Stimulated activated naive CD8-positive, alpha-beta T cell treated with anti-CD3 and anti-CD28 coated beads, Interleukin-15, Interleukin-2, amounts not matched to agents 100 U/mL and 50 U/mL, for 24 hours (primary cell): ENCODE measurements at places on chromosomes 3 and 15.
A peak's percentile ranks its signal among the peaks of the same experiment; 100 is the strongest.

DNA sequence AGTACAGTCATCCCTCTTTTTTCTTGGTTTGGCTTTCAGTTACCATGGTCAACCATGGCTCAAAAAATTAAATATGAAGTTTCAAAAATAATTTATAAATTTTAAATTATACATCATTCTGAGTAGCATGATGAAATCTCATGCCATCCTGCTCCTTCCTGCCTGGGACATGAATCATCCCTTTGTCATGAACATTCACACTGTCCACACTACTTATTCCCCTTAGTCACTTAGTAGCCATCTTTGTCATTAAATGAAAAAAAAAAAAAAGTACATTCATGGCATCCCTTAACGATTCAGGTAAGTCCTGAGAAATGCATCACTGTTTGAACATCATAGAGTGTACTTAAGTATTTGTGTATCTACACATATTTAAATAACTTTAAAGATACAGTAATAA, 1046.3 kb downstream of the ROBO2 start:
- DNase-seq: no peak

GRCh38 chr3:65532215-65532614, 506.5 kb downstream of the MAGI1 start:
- DNase-seq: no peak

DNA sequence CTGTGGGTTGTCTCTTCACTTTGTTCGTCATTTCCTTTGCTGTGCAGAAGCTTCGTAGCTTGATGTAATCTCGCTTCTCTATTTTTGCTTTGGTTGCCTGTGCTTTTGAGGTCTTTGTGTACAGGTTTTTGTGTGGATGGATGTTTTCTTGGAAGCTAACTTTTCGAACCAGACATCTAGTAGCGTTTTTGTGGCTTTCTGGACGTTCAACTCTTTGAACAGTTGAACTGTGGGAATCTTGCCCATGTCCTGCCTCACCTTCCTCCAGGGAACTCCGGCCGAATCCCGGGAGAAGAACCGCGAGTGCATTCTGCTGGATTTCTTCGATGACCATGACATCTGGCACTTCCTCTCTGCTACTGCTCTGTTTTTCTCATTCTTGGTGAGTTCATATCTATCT, 70.6 kb downstream of the USF3 start:
- no peak for DNase-seq

DNA sequence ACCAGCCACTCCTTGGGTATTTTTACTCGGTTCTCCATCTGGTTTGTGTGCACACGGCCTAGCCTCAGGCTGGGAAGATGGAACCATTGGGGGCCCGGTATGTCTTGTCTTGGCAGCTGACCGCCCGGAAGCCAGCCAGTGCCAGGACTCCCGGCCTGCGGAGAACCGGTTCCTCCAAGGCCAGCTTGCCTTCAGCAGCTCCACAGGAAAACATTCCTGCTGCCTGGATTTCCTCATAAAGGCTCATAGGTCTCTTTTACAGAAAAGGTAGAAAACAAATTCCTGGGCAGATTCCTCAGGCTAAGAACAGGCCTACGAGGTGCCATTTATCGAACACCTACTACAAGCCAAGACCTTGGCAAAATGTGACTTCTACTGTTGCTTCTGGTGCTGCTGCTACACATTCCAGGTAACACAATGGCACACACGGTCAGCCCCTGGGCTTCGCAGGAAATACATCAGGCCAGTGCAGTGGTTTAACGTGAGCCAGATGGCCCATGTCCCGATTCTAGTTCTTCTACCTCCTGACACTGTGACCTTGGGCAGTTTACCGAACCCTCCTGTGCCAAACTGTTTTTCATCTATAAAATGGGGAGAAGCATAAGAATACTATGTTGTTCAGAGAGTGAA, 141.8 kb downstream of the OPA1 start:
- DNase-seq: no peak

GRCh38 chr3:187368251-187369088, at the start of gene RTP4:
TSS of gene RTP4 (plus strand) at chr3:187368385. CDS start at chr3:187368442, 57 bp downstream.
- peak; percentile 30 for DNase-seq

GRCh38 chr15:74906067-74906449, 593 bp downstream of the FAM219B start:
- DNase-seq: peak; percentile 43

DNA sequence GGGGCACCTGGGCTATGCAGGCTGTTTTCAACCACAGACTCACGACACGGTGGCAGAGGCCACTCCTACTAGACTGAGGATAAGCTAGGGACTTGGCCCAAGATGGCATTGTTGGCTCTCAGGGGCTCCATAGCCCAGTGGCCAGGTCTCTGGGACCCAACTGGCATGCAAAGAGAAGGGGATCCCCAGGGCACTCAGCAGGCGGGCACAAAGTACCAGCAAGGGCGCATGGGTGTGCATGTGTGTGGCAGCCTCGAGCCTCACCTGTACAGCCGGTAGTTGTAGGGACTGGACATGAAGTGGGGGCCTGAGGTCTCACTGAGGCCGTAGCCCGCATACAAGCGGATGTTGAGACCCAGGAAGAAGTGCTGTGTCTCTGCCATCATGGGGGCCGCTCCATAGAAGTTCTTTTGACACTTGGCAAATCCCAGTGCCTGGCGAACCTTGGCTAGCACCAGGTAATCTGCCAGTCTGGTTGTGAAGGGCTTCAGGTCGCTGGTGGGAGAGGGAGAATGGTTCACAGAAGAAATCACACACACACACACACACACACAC, 30.2 kb downstream of the IDH3A start:
- DNase-seq: no peak

- DNase-seq: no peak
Observed at GRCh38 chr3:152622811-152623167, 212.1 kb upstream of the P2RY1 start.

- no peak for DNase-seq
Observed at GRCh38 chr3:139281522-139282196, 62.2 kb upstream of the MRPS22 start.

GRCh38 chr3:36212251-36212650, 168.1 kb upstream of the STAC start:
- DNase-seq: no peak

GRCh38 chr15:63374686-63375520, 6.7 kb downstream of the CA12 start:
- DNase-seq: peak; percentile 55

- no peak for DNase-seq
Observed at GRCh38 chr3:134037168-134037567, 7.4 kb upstream of the SLCO2A1 start.

GRCh38 chr15:38600236-38600635, 35.6 kb upstream of the RASGRP1 start:
- DNase-seq: no peak

GRCh38 chr15:39585389-39585841, 4.5 kb downstream of the THBS1 start:
- no peak for DNase-seq

DNA sequence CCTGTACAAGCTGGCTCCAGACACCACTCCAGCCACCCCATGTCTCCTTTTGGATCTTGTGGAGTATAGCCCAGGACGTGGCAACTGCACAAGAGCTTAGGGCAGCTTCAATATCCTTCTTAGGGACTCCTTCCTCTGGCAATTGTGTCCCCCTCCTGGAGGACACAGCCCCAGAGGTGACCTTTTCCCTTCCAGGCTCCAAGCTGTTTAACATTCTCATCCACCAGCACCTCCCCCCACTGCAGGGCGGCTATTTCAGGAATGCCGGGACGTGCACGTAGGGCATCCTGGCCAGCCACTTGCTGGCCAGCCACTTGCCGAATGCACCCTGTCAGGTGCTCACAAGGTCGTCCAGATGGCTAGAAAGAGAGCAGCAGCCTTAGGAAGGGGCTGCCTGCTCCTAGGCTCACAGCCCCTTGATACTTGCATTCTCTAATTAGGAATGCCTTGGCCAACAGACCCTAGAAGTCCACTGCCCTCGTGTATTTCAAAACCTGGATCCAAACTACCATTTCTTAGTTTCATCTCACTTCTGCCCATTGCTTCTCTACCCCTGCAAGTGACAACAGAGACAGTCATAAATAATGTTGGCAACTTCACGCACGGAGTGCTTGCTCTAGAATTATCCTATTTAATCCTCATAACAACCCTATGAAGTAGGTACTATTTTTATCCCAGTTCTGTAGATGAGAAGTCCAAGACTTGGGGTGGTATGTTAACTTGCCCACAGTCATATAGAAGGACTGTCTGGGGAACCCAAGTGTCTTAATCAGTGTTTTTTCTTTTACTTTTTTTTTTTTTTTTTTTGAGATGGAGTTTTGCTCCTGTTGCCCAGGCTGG, 24.5 kb upstream of the IDH2 start:
- DNase-seq: no peak
